ENCODE measurements at places on chromosomes 13 and 19.

DNA sequence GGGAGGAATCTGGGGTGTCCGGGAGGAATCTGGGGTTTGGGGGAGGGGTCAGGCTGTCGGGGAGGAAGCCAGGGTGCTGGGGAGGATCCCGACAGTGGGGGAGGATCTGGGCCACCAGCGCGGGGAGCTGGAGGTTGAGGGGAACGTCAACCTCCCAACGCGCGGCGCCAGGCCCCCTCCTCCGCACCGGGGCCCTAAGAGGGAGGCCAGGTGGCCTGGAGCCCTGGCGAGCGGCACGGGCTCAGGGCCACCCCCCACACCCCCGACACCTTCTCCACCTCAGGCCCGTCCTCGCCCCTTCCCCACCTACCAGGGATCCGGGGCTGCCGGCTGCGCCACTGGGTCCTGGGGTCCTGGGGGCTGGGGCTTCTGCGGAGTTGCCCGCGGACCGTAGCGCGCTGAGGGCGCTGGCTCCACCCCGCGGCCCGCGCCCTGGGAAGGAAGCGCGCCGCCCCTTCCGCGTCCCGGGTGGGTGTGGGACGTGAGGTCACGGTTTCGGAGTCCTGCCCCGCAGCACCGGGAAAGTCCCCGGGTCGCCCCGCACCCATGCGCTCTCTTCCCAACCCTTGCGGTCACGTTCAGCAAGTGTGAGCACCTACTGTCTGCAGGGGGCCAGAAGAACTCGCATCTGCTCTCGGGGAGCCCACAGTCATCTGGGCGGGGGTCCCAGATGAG is at the start of gene TICAM1:
TSS of gene TICAM1 (minus strand) at position 409 of the 675 bp plus-strand sequence. CDS start 13,335 bp downstream, outside the sequence.
- DNase-seq = peak; percentile 89

DNA sequence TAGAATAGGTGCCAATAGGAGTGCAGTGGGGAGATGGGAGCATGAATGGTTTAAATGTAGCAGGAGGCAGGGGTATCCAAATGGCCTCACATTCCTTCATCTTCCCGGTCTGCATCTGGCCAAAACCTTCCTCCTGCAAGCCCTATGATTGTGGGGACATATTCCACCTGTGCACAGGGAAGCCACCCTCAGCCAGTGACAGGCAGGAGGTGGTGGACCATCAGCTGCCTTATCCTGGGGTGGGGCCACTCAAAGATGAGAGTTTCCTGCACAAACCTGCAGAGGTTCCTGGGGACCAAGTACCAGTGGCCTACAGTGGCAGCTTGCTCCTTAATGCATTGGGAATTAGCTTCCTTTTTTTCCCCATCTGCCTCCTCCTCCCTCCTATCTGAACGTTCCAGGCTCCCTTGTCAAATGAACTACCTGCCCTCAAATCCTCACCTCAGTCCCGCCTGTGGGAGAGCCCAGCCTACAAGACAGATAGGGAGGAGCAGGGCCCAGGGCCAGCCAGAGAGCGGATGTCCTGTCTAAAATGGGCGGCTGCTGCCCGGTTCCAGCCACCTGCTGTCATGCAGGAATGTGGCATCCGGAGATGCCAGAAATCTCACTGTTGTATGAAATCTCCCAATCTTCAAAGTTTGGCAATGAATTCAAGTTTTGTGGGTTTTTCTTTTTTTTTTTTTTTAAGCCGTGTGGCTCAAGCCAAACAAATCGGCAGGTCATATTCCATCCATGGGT is 85.0 kb downstream of the TSHZ3 start:
- no peak for DNase-seq

GRCh38 chr13:80463673-80464352 is 122.9 kb upstream of the SPRY2 start:
- no peak for DNase-seq

- no peak for DNase-seq
Observed at GRCh38 chr13:68535329-68535728, 1305.2 kb upstream of the PCDH9 start.

GRCh38 chr19:51345076-51345620 is 3.2 kb upstream of the VSIG10L start:
- DNase-seq = no peak

DNA sequence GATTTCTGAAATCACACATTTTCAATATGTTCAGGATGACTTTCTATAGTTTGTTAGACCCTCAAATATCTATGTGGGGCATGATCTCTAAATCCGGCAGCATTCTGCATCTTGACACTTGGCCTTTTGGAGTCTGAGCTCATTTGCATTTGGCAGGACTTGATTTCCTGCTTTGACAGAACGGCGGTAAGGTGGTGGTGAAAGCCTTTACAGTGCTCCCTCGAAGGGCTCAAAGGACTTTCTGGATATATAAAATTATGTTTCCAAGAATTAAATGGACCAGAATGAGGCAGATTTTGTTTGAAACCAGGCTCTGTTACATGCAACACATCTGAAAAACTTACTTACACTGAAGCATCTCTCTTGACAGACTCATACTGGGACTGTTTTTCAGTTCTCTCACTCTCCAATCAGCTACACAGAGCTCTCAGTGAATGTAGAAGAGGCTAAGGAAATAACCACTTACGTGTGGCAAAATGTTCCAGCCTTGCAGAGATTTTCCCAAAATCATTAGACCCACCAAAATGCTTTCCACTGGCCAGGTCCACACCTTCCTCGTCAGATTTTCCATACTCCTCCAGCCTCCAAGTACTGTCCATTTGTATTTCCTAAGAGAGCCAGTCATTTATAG is 207.2 kb downstream of the SPRY2 start:
- no peak for DNase-seq

DNA sequence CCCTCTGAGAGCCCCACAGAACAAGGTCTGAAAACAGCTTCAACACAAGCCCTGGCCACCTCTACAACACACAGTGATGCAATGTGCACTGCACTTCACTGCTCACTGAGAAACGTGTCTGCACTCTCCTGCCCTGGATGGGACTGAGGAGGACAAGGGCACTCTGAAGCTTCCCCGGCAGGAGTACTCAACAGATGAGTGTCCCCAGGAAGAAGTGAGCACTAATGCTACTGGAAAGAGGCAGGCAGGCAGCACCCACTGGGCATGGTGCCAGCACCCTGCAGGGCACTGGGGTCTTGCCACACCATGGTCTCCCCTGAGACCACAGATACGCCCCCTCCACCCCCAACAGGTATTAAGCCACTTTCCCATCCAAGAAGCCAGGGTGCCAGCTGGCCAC is 17.7 kb upstream of the SLC35E1 start:
- no peak for DNase-seq
